H1 (cell line): ENCODE measurements at places on chromosomes 2 and 18. TPM values are rescaled to one million over a fixed set of nuclear protein-coding genes. Genes with fewer than 3 reads are reported as not detected.

DNA sequence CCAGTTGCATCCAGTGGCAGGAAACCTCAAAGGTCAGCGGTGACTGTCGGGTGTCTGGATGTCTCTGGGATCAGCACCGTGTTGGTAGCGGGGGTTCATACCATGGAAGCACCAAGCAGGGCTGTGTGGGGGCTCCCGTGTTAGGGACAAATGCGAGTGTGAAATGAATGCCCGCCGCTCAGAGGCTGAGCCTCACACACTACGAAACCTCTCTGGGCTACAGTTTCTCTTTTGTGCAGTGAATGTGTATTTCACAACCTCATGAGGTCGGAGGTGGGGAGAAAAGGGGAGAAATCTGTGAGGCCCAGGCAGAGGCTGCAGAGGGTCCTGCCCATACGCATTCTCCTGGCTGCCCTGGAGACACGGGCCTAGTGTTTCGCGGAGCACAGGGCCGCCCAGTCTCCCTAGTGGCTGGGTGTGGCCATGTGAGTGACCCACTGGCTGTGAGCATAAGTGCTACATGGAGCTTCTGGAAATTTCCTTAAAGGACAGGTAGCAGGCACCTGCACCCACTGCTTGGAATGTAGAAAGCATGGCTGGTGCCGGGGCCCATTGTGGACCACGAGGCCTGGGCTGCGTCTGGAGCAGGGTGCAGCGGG is 138.0 kb upstream of the GLI2 start:
- H3K4me1 ChIP-seq, result peaks cover 7% of the 10 kb centered on the region
- H3K4me3 ChIP-seq, result no peak overlapping the region
- no peak for DNase-seq
- H3K27me3 ChIP-seq, result peaks cover 7% of the 10 kb centered on the region; the same call in 1 of the 2 replicates

- peaks cover 8% of the 10 kb centered on the region for H3K4me1 ChIP-seq
- H3K36me3 ChIP-seq, result no peaks in the 10 kb centered on the region
- H3K4me3 ChIP-seq, result no peak overlapping the region
- no peak for DNase-seq
Observed at GRCh38 chr18:76530391-76530790, 35.3 kb upstream of the ZNF516 start.

DNA sequence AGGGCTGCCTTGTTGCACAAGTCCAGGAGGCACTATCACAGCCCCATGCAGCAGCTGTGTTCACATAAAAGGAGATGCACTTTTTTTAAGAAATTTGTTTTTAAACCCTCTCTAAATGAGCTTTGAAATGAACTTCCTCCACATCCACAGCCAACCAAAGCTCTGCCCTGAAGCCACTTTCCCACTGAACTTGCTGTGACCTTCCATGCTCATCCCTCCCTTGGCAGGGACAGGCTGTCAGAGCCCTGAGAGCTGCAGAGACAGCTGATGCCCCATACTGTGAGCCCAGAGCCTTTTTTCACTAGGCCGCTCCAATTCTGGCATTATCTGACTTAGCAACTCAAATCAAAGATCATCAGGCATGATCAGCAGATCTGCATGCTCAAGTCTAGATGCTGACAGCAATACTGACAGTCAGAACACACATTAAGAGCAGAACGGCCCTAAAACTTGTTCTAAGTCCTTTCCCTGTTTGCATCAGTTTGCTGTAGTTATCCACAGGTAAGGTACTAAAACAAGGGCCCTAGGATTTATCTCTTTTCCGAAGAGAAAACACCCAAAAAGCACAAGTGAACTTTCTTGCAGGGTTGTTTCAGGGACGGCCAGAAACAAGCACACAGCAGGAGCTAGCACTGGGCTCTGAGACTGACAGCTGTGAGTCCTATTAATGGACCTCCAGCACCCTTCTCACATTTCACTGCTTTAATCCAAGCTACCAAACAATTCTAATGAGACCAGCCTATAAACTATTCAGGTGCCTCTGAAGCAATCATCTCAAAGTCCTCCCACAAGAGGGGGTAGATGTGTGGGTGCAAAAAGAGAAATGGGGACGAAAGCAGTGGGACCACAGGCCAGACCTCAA is 34.9 kb downstream of the RNU4ATAC start:
- H3K27ac ChIP-seq, result no peak overlapping the region
- no peak for DNase-seq
- no peaks in the 10 kb centered on the region for H3K27me3 ChIP-seq
- H3K4me3 ChIP-seq, result no peak overlapping the region

- no peaks in the 10 kb centered on the region for H3K27me3 ChIP-seq
- H3K36me3 ChIP-seq, result peaks cover 18% of the 10 kb centered on the region
- H3K4me1 ChIP-seq, result no peaks in the 10 kb centered on the region
- H3K27ac ChIP-seq, result no peak overlapping the region
- DNase-seq, result no peak
Observed at GRCh38 chr2:55355451-55355850, 64.2 kb downstream of the CCDC88A start.

The NCK2 gene
- polyA plus RNA-seq, result 30.3 and 43.3 TPM in 2 replicates

DNA sequence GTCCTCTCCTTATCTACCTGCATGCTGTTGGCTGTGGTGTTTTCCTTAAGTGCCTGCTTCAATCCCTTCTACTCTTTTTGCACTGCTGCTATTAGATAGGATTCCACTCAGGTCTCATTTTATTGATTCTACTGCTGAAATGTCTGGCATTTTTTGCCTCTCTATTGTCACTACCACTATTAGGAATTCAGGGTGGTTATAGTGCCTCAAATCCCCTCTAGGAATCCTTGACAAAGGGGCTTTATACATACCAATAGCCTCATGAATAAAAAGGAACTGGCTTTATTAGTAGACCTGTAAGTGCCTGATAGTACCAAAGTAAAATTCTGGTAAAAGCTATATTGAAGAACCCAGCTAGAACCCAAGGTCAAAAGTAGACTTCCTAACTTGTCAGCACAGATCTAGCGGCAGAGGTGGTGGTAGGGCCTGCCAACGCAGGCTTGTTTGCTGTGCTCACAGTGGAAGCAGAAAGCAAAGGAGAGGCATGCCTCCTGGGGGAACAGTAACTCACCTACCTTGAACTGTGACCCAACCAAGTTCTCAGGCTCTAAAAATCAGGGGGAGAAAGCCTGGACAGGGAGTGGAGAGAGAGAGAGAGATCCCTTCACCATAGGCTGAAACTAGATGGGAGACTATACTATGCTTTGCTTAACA is 200.8 kb downstream of the RAB3GAP1 start:
- H3K4me3 ChIP-seq, result no peak overlapping the region
- peaks cover 4% of the 10 kb centered on the region; the same call in 1 of the 2 replicates for H3K36me3 ChIP-seq
- H3K4me1 ChIP-seq, result peaks cover 3% of the 10 kb centered on the region
- no peaks in the 10 kb centered on the region for H3K27me3 ChIP-seq
- H3K27ac ChIP-seq, result no peak overlapping the region
- no peak for DNase-seq

The COL6A3 gene
- 1.2 and 1.9 TPM in 2 replicates for polyA plus RNA-seq

DNA sequence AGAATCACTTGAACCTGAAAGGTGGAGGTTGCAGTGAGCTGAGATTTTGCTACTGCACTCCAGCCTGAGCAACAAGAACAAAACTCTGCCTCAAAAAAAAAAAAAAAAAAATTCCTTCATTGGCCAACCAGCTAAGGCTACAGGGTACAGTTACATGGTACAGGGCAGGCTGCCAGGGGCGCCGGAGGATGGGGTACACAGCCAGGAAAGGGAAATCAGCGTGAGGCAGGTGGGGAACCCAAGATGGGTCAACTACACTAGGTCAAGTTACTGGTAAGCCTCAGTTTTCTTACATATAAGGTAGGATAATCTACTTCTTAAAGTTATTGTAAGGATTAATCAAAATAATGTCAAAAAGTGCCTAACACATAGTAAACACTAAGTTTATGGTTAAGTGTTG is 142.6 kb upstream of the MSH6 start:
- no peaks in the 10 kb centered on the region for H3K27me3 ChIP-seq
- DNase-seq, result no peak
- no peak overlapping the region for H3K27ac ChIP-seq
- peaks cover 5% of the 10 kb centered on the region for H3K4me1 ChIP-seq

The ZEB2 gene
- polyA plus RNA-seq, result 0.22 and 0.38 TPM in 2 replicates

DNA sequence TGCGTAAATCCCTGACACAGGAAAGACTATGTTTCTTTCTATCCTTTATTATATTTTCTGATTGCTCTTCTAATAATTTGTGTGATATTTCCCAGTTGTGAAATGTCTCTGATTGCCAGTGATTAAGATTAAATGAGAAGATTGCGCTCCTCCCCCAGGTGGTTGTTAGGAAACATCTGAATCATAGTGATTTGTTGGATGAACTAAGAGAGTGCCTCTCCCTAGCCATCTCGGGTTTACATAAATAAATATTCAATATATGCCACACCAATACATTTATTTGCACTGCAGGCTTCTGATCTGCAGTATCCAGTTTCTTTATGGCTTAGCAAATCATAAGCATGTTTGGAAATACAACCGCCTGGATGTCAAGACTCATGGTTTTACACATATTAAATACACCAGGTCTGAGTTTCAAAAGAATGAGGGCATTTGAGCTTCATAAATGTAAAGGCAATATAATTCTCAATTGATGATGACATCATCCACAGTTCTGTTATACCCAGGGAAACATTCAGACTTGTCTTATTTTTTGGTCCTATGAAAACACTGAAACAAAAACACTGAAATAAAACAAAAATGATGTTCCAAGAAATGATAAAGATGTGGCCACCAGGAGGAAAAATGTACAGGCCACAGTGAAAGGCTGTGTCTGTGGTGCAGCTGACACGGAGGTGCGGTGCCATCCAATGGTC is 826.7 kb upstream of the ACVR2A start:
- no peak overlapping the region for H3K27ac ChIP-seq
- no peaks in the 10 kb centered on the region for H3K27me3 ChIP-seq
- H3K36me3 ChIP-seq, result no peaks in the 10 kb centered on the region
- no peak for DNase-seq

GRCh38 chr2:240179941-240180666 is 39.6 kb upstream of the OTOS start:
- H3K27me3 ChIP-seq, result no peaks in the 10 kb centered on the region
- no peak overlapping the region for H3K4me3 ChIP-seq
- no peaks in the 10 kb centered on the region for H3K36me3 ChIP-seq
- H3K27ac ChIP-seq, result no peak overlapping the region
- DNase-seq, result no peak

GRCh38 chr18:10416065-10416464 is 38.4 kb upstream of the APCDD1 start:
- H3K27ac ChIP-seq, result no peak overlapping the region
- no peaks in the 10 kb centered on the region for H3K27me3 ChIP-seq
- peaks cover under 1% of the 10 kb centered on the region; the same call in 1 of the 2 replicates for H3K4me1 ChIP-seq
- no peak for DNase-seq

The HAAO gene
- polyA plus RNA-seq, result 7.0 and 9.5 TPM in 2 replicates

The IL1A gene
- 0.25 and 0.32 TPM in 2 replicates for polyA plus RNA-seq

DNA sequence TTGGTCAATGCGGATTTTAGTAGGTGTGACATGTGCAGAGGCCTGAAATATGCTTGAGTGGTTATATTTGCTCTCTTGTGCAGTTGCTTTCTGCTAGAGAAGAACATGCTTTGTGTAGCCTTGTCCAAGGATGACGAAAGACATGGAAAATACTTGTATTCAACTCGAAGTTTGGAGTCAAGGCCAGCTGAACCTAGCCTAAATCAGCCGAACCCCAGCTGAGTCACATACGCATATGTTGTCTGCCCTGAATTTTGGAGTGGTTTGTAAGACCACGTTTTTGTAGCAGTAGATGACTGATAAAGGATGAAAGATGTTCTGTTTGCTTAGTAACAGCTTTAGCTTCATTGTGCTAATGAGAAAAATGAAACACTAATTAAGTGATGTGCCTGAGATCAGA is 22.5 kb upstream of the SPAG16 start:
- no peaks in the 10 kb centered on the region; the same call in 1 of the 2 replicates for H3K4me1 ChIP-seq
- H3K36me3 ChIP-seq, result no peaks in the 10 kb centered on the region
- DNase-seq, result no peak
- no peak overlapping the region for H3K27ac ChIP-seq
- H3K4me3 ChIP-seq, result no peak overlapping the region

The PROM2 gene
- polyA plus RNA-seq, result 1.6 and 2.6 TPM in 2 replicates

DNA sequence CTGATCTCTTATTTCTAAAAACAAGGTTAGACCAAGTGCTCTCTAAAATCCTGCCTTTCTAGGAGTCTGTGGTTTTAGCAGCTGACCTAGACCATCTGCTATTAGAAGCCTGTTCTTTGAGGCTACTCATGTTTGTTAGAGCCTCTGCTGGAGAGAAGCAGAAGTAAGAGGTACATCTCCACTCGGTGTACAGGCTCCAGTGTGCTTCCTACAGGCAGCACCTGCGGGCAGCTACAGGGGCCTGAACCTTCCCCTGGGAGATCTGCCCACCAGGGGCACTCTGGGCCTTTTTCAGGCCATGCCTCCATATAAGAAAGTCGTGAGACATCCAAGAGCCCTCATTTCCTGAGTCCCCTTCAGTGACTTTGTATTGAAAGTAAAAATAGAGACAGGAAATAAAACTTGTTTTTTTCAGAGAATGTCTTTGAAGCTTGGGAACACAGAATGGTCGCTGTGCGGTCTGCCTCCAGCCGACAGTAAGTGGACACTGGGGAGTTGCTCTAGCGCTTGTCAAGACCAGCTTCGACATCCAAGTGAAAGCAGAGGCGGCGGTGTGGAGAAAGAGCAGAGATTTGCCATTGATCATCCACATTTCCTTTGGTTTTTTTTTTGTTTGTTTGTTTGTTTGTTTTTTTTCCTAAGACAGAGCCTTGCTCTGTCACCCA is 31.7 kb downstream of the ONECUT2 start:
- no peaks in the 10 kb centered on the region for H3K4me1 ChIP-seq
- H3K4me3 ChIP-seq, result no peak overlapping the region
- H3K36me3 ChIP-seq, result no peaks in the 10 kb centered on the region
- no peak overlapping the region for H3K27ac ChIP-seq

The KLHL14 gene
- 1.1 and 1.4 TPM in 2 replicates for polyA plus RNA-seq

DNA sequence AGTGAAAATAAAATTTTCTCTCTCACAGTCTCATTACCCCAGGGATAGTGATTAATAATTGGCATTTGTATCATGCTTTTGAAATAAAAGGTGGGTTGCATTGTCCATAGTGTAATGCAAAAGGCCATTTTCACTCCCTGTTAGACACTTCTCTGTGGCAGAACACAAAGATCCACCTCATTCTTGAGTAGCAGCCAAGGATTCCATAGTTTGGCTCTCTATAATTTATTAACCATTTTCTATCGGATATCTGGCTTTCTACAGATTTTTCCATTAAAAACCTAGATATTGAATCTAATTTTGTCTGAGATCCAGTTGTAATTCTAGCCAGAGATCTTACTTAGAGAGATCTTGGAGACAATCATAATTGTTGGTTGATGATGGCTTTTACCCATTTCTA is 39.0 kb downstream of the CDCA7 start:
- H3K36me3 ChIP-seq, result no peaks in the 10 kb centered on the region
- H3K27me3 ChIP-seq, result no peaks in the 10 kb centered on the region
- H3K27ac ChIP-seq, result no peak overlapping the region
- no peak for DNase-seq

The KRTCAP3 gene
- 72.5 and 114 TPM in 2 replicates for polyA plus RNA-seq

DNA sequence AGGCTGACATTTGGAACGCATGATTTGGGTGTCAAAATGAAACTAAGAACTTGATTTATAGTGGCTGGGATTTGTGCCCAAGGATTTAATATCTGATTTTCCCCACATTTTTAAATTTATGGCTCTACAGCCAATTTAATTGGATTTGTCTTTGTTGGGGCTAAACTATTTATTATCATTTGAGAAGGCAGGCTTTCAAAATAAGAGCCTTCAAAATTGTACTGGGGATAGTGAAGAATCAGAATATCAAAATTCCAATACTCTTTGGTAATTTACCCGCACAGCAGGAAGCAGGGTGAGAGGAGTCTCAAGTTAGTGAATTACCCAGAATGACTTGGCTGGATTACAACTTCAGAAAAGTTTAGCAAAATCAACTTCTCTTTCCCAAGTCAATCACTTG is 278.1 kb downstream of the LRATD1 start:
- no peak overlapping the region for H3K27ac ChIP-seq
- no peak overlapping the region for H3K4me3 ChIP-seq
- no peaks in the 10 kb centered on the region for H3K27me3 ChIP-seq
- DNase-seq, result no peak
- H3K36me3 ChIP-seq, result no peaks in the 10 kb centered on the region

The SP9 gene
- polyA plus RNA-seq, result 0.03 and 0.06 TPM in 2 replicates
